ENCODE measurements at places on chromosomes 3 and 15.
A peak's percentile ranks its signal among the peaks of the same experiment; 100 is the strongest.

DNA sequence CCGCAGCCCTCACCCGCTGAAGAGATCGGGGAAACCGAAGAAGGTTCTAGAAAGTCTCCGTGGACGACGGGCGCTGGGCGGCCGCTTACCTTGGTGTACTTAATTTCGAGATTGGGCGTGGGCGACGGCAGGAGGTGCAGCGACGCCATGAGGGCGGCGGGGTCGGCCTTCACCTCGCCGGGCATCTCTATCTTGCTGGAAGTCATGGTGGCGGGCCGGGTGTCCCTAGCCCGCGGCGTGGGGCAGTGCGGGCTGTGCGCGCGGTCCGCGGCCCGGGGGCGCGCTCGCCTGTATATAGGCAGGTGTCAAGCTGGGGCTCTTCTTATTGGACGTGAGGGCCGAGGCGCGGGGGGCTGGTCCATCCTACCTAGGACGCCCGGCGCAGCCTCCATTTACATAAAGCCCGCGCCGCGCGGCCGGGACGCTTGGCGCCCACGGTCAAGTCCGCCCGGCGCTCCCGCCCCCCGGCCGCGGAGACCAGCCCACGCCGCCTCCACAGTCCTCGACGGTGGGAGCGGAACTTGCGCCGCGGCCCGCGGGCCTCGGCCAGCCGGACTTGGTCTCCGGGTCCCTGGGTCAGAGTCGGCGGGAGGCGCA, at the start of gene ALDH1A2:
Gene ALDH1A2 (minus strand): TSS at position 267 of the 597 bp plus-strand sequence. CDS start 61 bp downstream, at position 206.
- DNase-seq, result no peak

DNA sequence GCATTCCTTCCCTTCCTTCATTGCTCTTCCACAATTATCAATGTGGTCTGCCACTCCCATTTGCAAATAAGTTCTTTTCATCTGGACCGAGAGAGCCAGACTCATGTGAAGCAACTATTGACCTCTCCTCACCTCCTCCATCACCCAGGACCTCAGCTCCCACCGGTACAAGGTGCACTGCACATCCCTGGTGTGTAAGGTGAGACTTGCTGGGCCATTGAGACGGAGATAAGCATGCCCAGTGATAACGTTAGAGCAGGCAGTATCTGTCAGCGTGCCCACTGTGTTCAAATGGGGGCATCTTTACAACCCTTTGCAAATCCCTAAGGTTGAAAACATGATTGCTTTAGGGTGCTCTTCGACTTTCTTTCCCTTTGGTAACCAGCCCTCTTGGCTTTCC, 154.8 kb downstream of the ADAMTS17 start:
- no peak for DNase-seq

DNA sequence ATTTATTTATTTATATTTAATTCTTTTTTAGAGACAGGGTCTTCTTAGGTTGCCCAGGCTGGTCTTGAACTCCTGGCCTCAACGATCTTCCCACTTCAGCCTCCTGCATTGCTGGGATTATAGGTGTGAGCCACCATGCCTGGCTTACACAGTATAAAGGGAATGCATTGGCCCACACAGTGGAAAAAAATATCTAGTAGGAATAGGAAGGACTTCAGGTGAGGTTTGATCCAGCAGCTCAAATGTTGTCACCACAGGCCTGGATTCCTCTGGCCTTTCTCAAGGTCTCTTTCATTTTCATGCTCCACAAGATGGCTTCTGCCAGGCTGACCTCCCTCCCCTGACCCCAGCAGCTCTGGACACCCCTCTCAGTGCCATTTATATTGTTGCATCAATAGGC, 2.1 kb upstream of the SPTBN5 start:
- no peak for DNase-seq

GRCh38 chr15:84658080-84658787, at the start of gene NMB:
Gene NMB (minus strand): TSS chr15:84658199. CDS start chr15:84658152, 47 bp downstream.
- peak; percentile 53 for DNase-seq

GRCh38 chr15:75891895-75892294, 11.8 kb upstream of the FBXO22 start:
- peak; percentile 83 for DNase-seq

- DNase-seq, result peak; percentile 57
These were observed 112.6 kb upstream of the RNF7 start for GRCh38 chr3:141625506-141625905.

GRCh38 chr3:53293867-53294266, 38.0 kb upstream of the TKT start:
- no peak for DNase-seq

DNA sequence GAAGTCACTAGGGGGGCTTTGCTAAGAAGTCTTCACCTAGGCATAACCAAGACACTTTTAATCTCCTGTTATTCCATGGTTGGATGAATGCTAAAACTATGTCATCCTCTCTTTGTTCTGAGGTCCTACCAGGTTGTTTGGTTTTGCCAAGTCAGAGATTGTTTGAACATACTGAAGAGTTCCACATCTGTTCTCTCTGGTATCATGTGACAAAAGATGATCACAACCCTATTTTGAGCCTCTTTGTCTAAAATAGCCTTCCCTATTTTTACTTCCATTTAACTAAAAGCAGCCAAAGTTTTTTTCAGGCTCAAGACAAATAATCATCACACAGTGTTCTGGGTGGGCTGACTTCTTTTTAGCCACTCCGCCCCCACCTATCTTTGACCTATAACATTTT, 218.4 kb upstream of the LMCD1 start:
- no peak for DNase-seq

GRCh38 chr3:152307829-152308474, 39.2 kb downstream of the MBNL1 start:
- no peak for DNase-seq

DNA sequence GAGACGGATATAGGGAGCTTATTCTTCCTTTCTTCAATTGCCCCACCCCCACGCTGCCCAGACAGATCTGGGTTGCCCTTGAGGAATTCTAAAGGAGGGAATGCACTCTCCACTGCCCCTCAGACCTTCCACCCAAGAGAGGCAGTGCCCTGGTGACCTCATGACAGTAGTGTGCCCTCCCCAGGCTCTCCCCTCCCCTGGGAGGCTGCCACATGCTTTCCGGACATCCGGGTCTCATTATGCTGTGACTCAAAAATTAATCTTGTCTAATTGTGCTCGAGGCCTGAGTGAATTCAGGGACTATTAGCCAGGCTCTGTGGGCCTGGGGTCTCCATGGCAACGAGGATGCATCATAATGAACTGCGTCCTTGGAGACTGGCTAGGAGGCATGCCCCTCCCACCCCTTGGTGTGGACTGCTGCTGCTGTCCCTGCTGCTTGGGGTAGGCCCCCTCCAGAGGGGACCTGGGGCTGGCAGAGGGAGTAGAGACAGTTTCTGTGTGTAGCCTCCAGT, 20.8 kb downstream of the CORO2B start:
- DNase-seq, result peak; percentile 50

DNA sequence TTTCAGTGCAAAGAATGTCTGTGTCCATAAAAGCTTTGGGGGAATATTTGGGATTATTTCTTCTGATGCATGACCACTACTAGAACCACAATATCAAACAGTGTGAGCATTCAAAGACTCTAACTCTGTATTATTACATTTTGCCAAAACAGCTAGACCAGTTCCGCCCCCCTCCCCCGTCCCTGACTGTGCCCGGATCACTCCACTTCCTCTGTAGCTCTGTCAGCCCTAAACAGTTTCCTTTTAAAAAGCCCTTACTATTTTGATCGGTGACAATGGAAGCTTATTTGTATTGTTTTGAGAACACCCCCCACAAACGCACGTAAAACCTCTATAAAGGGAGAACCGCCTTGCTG, 36.6 kb upstream of the EPHB3 start:
- DNase-seq, result no peak

DNA sequence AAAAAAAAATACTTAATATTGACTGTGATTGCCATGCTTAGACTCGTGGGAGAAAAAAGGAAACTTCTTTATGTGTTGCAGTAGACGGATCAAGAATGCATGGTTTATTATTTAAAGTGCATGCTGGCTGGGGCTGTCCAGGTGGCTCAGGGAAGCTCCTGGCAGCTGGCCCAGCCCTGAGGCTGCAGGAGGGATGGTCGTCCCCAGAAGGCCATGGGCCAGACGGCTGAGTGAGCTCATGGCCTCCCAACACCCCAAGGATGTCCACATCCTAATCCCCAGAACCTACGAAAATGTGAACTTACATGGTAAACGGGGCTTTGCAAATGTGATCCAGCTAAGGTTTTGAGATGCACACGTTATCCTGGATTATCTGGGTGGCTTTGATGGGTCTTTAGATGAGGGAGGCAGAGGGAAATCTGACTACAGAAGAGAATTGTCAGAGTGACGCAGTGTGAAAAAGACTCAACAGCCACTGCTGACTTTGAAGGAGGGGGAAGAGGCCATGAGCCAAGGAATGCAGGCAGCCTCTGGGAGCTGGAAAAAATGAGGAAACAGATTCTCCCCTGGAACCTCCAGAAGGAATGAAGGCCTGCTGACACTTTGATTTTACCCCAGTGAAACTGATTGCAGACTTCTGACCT, 29.8 kb downstream of the ADAMTS17 start:
- no peak for DNase-seq

DNA sequence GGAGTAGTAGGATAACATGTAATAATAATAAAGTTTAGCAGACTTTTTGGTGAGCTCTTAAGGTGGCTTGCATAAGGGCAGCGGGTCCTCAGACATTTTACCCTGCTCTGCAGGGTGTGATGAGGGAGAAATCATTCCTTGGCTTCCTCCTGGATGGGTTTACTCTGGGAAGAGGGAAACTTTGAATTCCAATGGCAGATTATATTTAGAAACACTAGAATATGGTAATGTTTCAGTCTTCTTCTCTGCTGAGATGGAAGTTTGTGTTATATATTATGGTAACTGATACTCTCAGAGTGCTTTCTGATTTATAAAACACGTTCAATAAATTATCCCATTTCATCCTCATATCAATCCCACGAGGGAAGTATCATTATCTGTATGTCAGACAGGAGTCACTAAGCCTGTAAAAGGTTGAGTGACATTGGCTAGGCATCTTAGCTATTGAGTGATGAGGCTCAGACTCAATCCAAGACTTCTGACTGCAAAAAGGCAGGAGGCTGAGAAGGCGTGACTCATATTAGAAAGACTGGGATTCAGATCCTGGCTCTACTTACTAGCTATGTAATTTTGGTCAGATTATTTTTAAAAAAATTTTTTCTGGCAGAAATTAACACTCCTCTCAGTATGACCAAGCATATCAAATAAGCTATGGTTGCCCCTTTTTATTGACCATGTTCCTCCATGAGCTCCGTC, 19.3 kb downstream of the PDIA5 start:
- peak; percentile 57 for DNase-seq

DNA sequence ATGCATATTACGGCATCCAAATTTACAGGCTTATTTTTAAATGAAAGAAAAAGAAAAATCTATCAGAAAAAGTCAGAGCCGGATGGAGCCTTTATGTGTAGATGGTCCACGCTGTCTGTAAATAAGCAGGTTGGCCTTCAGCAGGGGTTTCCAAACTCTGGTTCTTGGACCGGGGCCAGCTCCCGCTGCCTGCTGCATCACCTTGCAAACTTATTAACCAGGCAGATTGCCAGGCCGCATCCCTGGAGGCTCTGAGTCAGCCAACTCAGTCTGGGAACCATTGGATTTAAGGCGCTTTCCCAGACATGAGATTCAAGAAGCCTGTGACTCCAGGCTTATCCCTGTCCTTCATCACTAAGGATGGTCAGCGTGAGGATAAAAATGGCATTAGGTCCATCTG, 212.4 kb downstream of the OPA1 start:
- DNase-seq, result peak; percentile 72

DNA sequence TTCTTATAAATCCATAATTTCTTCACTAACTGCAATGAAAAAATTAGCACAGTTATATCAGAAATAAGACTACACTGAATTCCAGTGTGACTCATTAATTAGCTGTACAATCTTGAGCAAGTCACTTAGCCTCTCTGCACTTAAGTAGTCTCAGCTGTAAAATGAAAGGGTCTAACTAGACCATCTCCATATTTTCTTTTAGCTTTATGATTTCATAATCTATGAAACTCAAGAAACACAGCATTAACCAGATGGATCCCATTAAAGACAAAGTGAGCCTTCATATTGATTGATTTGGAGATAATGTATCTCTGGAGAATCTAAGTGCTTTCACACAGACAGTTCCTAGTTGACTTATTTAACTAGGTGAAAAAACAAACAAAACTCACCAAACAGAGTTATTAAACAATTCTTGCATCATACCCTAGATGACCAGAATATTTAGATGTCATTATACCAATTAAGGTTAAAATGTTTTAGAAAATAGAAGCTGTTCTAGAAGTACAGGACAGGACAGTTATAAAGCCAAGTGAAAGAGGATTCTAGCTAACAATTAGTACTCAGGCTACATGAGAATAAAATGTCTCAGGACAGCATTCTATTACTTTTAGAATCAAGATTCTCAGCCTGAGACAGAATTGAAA, 11.2 kb downstream of the CSNK1G1 start:
- DNase-seq, result peak; percentile 47

GRCh38 chr3:127632035-127632820, 3.2 kb downstream of the PODXL2 start:
- DNase-seq, result no peak

GRCh38 chr15:38145651-38146111, 107.0 kb upstream of the SPRED1 start:
- no peak for DNase-seq

- DNase-seq, result peak; percentile 40
These were observed 503 bp downstream of the HLTF start for GRCh38 chr3:149085828-149086231.

DNA sequence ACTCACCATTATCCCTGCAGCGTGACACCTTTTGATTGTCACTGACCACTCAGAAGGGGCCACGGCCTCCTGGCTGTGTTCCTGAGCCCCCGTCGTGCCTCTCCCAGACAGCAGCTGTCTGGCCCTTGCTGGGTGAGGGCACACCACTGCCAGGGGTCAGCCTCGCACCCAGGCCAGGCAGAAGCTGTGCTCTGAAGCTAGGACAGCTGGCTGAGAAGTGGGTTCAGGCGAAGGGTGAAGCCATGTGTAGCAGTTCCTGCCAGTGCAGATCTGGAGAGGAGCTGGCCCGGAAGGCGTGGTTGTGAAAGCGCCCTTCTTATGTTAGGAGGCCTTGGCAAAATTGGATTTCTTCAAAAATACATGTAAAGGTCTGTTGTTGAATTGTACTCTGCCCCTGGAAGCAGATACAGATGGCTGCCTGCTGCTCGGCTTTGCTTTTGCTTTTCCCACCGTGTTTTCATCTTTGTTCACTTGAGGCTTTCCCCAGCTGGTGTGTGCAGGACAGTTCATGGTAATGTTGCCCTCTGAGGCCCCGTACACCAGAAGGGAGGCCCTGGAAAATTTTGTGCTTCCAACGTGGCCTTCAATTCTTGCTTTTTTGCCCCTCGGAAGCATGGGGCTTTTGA, 49.1 kb downstream of the KLHL25 start:
- DNase-seq, result no peak

DNA sequence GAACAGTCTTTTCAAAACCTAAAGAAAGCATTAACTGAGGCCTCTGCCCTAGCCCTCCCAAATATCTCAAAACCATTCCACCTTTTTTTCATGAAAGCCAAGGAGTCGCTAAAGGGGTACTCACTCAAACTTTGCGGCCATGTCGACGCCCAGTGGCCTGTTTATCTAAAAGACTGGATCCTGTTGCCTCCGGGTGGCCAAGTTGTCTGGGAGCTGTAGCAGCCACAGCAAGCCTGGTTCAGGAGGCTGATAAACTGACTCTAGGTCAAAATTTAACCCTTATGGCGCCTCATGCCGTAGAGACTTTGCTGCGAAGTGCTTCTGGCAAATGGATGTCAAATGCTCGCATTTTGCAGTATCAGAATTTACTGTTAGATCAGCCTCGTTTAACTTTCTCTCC, 39.5 kb downstream of the ZBTB11 start:
- DNase-seq, result no peak

- peak; percentile 96 for DNase-seq
These were observed 52.7 kb upstream of the SPATA12 start for GRCh38 chr3:57007521-57008460.

All from fibroblast of the aortic adventitia (primary cell).